Muscle of arm (tissue), 14 donors: ENCODE measurements at places on chromosomes 16 and 17.

- DNase-seq: no peak
Measured at GRCh38 chr17:7944326-7944725, 12.3 kb downstream of the CNTROB start.

GRCh38 chr16:75320435-75320834, 69.0 kb upstream of the BCAR1 start:
- DNase-seq: no peak

- no peak for DNase-seq
Measured at GRCh38 chr16:27801289-27801945, 251.5 kb downstream of the KATNIP start.

GRCh38 chr16:79347277-79347676, 253.3 kb downstream of the MAF start:
- DNase-seq: no peak

- no peak for DNase-seq
Measured at GRCh38 chr17:70829876-70830275, 660.5 kb downstream of the KCNJ2 start.

DNA sequence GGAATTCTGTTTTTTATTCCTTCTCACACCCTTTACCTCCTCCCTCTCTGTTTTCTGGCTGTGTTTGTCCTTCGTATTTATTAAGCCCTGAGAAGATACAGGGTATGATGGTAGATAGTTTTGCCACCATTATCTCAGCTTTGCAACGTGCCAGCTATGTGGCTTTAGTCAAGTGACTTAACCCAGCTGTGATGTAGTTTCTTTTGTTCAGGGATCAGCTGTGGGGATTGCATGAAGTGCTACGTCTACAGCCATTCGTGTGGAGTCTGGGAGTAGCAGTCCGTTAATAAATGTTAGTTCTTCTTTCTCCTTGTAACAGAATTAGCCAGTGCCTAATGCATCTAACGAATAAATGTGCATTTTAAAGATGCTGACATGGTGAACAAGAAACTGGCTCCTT, 128.4 kb downstream of the HAPSTR1 start:
- DNase-seq: no peak

GRCh38 chr17:83080858-83081683, 1.7 kb downstream of the METRNL start:
- no peak for DNase-seq
